ENCODE measurements at places on chromosomes 1 and 21.

DNA sequence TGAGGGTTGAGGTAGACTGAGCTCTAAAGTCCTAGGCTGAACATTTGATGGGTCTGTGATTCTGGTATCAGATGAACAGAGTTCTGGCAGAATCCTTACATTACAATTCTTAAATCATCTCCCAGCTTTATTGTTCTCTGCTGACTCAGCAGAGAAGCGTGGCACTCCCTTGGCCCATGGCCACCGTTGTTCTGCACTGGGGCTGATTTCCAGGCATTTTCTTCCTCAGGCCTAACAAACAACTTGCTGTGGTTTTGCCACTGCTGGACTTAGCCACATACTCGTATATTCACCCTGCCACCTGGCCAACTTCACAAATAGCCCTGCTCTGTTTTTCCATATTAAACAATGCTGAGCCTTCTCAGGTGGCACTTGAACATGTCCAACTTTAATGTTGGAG, 223.2 kb downstream of the TNR start:
- DNase-seq = no peak

DNA sequence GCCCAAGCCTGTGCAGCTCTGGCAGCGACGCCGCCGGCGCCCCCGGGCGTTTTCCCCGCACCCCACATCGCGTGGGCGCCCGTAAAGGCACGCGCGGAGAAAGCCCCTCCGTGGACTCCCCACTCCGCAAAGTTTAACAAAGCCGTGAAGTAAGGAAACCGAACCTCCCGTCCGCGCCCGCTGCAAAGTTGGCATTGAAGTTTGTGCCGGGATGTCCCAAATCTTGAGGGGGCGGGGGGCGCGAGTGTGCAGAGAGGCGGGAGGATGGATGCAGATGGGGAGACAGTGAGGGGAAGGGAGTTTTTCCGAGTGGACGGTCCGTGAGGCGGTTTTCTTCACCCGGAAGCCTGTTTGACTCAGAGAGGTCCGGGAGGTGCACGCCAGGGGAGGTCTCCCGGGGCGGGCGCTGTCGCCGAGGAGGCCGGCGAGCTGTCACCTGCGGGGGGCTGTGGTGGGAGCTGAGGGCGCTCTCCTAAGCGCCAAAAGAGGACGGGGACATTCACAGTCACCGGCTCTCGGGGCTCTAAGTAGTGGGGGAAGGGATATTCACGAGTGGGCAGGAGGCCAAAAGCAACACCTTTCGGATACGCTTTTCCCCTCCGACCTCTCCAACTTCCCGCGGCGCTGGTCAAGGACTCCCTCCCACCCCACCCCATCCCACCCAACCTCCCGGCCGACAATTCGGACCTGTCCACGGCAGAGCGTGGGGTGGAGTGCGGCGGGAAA, 1.3 kb downstream of the WLS start:
- DNase-seq = no peak

- no peak for DNase-seq
Observed at GRCh38 chr1:111887385-111887784, 102.1 kb downstream of the KCND3 start.

DNA sequence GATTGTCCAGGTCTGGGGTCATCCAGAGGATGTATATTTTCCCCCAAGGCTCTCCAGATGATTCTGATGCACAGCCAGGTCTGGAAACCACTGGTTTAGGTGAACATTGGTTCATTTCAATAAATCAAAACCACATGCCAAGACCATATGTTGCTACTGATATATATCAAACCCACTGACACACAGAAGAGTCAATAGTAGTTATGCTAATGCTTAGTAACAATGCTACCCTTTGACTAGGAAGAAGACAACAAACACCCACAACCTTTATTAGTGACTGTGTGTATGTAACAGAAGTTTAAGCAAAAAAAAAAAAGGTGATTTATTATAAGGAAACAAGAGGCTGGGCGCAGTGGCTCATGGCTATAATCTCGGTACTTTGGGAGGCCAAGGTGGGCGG, 35.6 kb upstream of the POU2F1 start:
- DNase-seq = no peak

- DNase-seq = no peak
Observed at GRCh38 chr1:71733121-71733520, 549.2 kb downstream of the NEGR1 start.

- DNase-seq = no peak
Observed at GRCh38 chr1:150987924-150988323, 5.8 kb downstream of the ANXA9 start.

Measured in type B pancreatic cell (in vitro differentiated cells).